ENCODE measurements at places on chromosomes 12 and 14.
A peak's percentile ranks its signal among the peaks of the same experiment; 100 is the strongest.

GRCh38 chr12:113744802-113745395 lies 221.2 kb downstream of the RBM19 start:
- no peak for DNase-seq

- DNase-seq: peak; percentile 45
Measured at GRCh38 chr14:92945959-92946846, 23.3 kb downstream of the CHGA start.

DNA sequence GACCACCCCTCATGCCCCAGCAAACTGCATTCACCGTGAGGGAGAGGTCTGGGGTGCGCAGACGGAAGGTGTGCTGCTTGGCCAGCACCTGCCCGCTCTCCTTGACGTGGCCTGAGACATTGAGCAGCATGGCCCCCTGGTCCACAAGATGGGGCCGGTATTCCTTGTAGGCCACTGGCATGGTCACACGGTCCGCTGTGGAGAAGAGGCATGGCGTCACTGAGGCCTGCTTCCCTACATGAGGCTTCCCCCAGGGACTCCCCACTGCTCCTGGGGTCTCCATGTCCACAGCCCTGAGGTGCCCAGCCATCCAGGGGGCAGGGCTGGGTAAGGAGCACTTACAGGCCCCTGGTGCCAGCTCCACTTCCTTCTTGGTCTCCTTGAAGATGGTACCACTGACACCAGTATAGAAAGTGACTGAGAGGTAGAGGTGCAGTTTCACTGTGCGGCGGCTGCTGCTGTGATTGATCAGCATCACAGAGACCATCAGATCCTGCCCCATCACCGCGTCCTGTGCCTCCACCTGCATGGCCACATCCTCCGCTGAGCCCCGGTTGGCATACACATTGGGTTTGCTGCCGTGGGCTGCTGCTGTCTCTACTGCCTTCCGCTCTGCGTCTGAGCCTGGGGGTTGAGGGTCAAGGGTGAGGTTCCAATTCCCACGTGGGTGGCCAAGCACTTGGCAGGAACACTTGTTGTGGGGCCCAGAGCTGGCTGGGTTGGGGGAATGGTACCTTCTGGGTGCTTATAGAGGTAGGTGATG lies 8.2 kb downstream of the TGM1 start:
- no peak for DNase-seq

DNA sequence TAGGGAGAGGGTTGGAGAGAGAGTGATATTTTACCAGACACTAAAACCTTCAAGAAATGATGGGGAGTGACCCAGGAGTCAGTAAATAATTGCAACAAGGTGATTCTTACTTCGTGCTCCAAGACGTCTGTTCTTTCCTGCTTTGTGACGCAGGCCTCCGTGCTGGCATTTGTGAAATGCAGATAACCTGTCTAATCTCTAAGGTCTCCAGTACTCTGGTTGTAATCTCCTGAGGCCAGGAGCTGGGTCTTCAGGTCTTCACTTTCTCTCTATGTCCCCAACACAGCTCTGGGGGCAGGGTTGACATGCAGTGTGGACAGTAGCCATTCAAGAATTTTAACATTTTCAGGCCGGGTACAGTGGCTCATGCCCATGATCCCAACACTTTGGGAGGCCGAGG lies 53.1 kb downstream of the CD9 start:
- DNase-seq: no peak

- DNase-seq: no peak
Measured at GRCh38 chr12:15863984-15864383, 18.2 kb upstream of the STRAP start.

GRCh38 chr14:74558655-74559054 lies 53.4 kb downstream of the LTBP2 start:
- DNase-seq: no peak

DNA sequence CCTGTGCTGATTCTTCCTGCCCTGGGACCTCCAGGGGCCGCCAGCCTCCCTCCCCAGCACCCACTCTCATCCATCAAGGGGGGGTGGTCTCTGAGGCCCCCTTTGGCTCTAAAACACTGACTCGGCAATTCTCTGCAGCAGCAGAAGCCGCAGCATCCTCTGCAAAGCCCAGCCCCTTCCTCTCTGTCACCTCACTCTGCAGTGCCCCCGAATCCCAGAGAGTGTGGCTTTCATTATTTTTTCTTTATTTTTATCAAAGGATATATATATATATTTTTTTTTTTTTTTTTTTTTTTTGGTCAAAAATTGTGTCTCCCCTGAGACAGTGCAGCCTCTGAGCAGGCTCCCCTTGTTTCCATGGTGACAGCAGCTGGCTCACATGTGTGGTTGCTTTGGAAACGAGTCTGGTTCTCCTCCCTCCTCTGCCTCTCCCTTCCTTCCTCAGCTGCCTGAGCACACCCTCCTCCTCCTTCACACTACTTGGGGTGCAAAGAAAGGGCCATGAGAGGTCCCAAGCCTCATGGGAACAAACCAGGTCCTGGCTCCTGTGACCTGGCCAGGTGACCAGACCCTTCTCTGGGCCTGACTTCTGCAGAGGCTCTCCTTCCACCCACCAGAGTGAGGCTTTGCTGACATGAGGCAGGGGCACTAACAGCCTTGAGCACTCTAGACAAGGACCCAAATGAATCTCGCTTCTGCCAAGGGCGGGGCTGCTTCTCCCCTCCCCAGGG lies 100.5 kb downstream of the LRRC74A start:
- peak; percentile 91 for DNase-seq

DNA sequence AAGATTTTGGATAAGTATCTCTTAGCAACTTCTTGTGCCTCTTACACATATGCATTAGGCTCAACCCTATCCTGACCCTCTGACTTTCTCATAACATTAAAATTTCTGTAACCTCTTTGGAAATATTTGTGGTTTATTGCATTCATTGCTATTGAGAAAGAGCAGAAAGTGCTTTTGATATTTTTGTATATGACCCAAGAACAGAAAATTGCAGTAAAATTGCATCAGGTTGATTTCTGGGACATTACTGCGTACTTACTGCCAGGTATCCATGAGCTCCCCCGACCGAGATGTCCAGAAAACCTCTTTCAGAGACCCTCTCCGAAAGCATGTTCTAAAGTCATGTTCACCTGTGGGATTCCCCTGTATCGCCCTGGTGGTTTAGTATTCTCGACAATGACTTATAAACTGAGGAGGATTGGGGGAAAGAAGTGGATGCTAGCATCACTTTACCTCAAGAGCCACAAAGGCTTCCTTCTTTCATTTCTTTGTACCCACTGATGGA lies 14.5 kb upstream of the IL22 start:
- DNase-seq: no peak

- no peak for DNase-seq
Measured at GRCh38 chr14:105216490-105217247, 31.7 kb upstream of the BTBD6 start.

GRCh38 chr12:117622087-117622486 lies 260.7 kb upstream of the NOS1 start:
- DNase-seq: no peak

GRCh38 chr12:111673503-111673902 lies 12.3 kb downstream of the BRAP start:
- DNase-seq: peak; percentile 46

GRCh38 chr14:71346685-71347084 lies 439.4 kb downstream of the PCNX1 start:
- DNase-seq: no peak

All from tongue (tissue), 3 donors.